Liver (tissue), 10 donors: ENCODE measurements at places on chromosomes 2 and 18.

DNA sequence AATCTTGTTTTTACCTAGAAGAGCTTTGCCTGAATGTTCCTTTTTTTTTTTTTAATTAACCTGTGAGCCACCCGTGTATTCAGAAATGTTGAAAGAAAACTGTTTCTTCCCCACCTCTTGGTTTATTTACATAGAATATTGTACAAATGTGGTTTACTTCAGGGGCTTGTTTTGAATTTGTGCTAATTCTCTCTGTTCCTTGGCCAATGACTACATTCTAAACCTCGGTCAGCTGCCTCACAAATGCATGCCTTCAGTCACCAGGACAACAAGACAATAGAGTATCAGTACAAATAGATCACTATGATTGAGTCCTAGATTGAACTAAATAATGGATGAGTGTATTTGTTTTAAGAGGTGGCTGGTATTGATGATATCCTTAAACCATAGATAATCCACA, 36.0 kb downstream of the AGFG1 start:
- no peak for DNase-seq

DNA sequence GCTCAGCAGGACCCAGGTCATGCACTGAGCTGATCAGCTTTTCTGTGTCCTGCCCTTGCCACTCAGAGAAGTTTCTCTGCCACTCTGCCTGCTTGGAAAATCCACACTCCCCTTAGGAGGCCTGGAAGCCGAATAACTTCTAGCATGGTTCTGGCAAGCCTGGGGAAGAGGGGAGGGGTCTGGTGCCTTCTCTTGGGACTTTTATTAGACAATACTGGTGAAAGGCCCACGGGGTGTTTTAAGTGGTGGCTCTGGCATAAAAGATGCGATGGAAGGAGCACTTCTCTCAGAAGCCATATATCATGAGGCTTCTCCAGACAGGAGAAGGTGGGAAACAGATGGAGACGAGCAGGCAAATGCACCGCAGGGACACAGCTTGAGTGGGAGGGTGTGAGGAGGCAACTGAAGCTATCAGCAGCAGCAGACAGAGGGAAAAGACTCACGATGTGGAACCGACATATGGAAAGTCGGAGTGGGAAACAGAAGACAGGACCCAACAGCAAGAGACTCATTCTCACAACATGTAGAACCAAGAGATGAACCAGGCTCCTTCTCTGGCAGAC, 141.8 kb upstream of the CTNNA2 start:
- DNase-seq: no peak

- no peak for DNase-seq
Observed at GRCh38 chr18:79321625-79322405, 73.9 kb upstream of the NFATC1 start.

DNA sequence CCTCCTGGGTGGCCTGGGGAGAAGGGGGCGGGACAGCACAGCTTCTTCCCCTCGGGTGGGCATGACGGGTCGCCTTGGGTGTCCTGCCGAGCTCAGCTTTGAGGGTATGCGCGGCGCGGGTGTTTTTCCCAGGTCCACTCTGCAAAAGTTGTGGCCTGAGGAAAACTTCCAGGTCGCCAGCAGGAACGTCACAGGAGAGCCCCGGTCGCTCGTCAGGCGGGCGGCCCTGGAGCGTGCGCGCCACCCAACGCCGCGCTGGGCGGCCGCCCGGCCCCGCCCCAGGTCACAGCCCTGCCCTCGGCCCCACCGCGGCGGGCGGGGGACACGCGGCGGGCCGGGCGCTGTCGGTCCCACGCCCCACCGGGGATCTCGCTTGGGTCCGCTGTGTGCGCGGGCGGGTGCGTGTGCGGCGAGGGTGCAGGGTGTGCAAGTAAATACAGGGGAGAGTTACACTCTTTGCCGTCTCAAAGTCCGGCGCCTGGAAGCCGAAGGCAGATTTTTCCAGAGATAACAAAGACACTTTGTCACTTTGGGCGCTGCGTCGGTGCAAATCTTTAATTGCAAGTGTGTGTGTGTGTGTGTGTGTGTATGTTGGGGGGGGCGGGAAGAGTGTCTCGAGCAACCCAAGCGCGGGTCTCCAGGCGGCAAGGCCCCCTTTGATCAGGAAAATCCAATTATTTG, 616 bp upstream of the SP5 start:
- peak; percentile 43 for DNase-seq

GRCh38 chr2:23135481-23136100, 249.4 kb upstream of the KLHL29 start:
- no peak for DNase-seq

DNA sequence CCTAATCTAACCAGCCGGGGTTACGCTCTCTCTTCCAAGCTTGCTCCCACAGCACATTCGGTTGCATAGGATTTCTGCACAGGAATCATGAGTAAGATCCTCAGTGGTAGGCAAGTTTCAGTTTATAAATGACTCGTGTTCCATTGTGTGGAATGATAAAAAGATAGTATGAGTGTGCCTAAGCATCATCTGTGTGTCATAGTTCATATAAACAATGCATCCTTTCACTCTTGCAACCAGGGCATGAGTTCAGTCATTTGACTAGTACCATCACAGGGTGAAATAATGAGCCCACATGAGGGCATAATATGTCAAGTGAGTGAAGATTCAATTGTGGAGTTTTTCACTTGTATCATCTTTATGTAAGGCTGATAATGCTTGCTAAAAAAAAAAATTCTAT, 417.1 kb upstream of the CDH2 start:
- DNase-seq: no peak

GRCh38 chr2:224711859-224712665, 4.1 kb downstream of the CCDC195 start:
- DNase-seq: no peak

DNA sequence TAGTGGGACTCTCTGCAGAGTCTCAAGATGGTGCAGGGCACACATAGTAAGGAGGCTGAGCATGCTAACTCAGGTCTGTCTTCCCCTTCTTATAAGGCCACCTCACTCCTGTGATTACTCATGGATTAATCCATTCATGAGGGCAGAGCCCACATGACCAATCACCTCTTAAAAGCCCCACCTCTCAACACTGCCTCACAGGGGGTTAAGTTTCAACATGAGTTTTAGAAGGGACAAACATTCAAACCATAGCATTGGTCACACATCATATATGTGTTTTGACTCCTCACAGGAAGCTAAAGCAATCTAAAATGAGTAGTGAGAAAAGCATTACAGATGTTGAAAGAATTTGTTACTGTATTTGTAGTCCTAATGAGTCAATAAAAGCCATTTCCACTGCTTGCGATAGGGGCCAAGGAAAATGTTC, 57.5 kb downstream of the DTNA start:
- DNase-seq: no peak

- DNase-seq: no peak
Observed at GRCh38 chr18:47926101-47926850, 4.2 kb downstream of the SMAD2 start.

DNA sequence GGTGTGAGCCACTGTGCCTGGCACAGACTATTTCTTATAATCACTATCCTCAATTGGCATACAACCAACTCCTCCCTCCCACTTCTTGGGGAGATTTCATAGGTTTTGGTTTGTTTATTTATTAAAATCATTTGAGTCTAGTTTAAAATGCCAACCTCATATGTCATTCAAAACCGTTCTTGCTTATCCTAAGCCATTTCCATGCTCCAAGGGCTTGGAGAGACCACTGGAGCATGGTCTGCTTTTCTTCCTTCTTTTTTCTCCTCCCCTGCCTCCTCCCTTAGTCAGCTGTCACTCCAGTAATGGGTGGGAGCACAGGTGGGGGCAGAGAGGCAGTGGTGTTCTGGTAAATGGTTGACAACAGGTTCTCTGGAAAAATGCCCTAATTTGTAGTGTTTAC, 20.4 kb upstream of the KCNS3 start:
- no peak for DNase-seq

DNA sequence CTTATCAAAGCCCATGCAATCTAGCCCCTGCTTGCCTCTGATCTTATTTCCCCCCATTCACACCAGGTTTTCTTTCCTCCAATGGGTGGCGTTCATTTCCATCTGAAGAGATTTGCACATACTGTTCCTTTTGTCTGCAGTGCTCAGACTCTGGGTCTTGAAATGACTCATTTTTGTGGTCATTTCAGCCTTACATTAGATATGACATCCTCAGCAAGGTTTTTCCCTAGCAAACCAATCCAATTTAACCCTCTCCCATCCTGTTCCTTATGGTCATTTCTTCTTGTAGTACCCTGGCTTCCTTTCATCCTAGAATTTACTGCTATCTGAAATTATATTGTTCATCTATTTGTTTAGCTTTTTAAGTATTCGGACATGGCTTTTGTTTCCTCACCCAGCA, 42.5 kb upstream of the SCN1A start:
- no peak for DNase-seq

- no peak for DNase-seq
Observed at GRCh38 chr2:84914334-84914733, 8.9 kb downstream of the TMSB10 start.

- no peak for DNase-seq
Observed at GRCh38 chr2:234805836-234806235, 146.0 kb upstream of the SH3BP4 start.

- no peak for DNase-seq
Observed at GRCh38 chr2:70984228-70984575, 5.8 kb downstream of the ANKRD53 start.

GRCh38 chr18:79402977-79403722, 7.4 kb downstream of the NFATC1 start:
- DNase-seq: no peak

GRCh38 chr2:204655101-204655500, 109.8 kb downstream of the PARD3B start:
- DNase-seq: no peak

DNA sequence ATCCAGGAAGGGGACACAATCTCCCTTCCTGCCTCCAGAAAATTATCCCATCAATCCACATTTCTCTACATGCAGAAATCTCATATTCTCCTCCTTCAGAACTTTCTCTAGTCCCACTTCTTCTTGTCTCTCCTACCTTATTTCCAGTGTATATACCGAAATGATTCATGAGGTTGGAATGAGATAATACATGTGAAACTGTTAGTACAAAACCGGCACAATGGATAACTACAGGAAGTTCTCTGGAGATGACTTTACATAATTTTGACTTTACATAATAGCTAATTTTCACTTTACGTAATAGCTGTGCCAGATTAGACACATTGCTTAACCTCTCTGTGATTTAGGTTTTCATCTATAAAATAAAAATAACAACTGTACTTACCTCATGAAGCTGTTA, 801.3 kb downstream of the ERBB4 start:
- no peak for DNase-seq

GRCh38 chr2:34159901-34160300, 560.8 kb upstream of the FAM98A start:
- DNase-seq: no peak

DNA sequence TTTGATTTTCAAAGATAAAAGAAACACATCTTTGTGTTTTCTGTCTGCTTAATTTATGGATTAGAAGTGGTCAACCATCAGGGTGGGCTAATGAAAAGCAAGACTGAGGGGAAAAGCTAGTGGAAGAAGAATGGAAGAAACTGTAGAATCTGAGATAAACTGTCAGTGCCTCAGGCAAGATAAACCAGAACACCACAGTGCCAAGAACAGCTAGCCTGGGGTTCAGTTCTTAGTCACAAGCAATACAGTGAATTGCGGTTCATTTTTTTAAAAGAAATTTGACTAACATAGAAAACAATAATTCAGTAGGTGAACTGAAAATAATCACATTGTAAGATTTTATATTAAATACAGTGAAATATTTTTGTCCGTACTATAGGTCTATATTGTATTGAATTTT, 22.0 kb upstream of the LNPK start:
- no peak for DNase-seq

DNA sequence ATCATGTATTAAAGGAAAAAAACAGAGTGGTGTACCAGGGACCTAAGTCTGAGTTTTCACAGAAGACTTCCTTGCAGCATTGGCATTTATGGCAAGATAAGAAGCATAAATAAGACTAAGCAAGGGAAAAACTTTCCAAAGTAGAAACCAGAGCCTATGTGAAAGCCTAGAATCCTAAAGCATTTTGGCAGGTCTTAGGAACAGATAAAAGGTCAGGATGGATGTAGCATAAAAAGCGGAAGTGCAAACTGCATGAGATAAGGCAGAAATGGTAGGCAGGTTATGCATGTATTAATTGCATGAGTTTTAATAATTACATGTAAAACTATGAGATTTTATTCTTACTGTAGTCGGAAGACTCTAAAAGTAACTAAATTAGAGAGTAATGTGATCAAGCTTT, 596.5 kb downstream of the SUCLG1 start:
- no peak for DNase-seq

- DNase-seq: no peak
Observed at GRCh38 chr18:72375618-72376017, 168.5 kb downstream of the CBLN2 start.

- peak; percentile 16 for DNase-seq
Observed at GRCh38 chr2:45345331-45346234, 265.5 kb downstream of the SRBD1 start.

DNA sequence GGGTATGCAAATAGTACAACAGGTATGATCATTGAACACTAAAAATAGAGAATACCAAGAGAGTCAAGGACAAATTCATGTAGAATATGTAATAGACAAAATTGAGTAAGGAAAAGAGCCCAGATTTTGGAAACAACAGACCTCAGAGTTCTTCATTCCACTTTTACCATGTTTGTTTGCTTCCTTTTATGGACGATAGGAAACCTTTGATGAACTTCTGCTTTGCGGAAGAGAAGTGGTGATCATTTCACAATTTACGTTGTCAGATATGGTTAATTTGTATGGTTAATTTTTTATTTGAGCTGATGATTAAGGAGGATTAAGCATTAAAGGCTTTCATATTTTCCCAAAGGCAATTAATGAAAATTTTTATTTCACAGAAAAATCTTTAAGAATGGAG, 16.3 kb downstream of the MARCHF7 start:
- DNase-seq: no peak

GRCh38 chr2:109242654-109243331, 113.8 kb downstream of the SH3RF3 start:
- DNase-seq: no peak

DNA sequence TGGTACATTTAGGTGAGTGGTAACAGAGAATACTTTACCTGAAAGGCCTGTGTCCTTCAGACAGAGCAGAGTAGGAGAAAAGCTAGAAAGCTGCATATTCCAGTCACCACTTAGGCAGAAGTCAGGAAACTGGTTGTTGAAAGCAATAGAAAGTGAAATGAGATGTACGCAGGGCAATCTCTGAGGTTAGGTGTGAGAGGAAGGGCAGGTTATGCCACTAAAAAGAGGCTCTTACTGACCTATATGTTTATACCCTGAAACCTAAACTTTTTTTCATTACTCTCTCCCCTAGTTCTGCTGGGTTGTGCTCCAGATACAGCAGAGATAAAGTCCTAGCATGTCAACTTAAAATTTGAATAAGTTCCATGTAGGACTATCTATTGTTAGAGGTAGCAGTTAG, 93.5 kb downstream of the COX7A2L start:
- no peak for DNase-seq
